ENCODE measurements at places on chromosomes 2 and 18. TPM values are rescaled to one million over a fixed set of nuclear protein-coding genes. Genes with fewer than 3 reads are reported as not detected.

GRCh38 chr18:51712821-51713220, 515.3 kb upstream of the MEX3C start:
- no peak for DNase-seq
- no peaks in the 10 kb centered on the region for H3K36me3 ChIP-seq
- no peak overlapping the region for H3K4me3 ChIP-seq
- no peaks in the 10 kb centered on the region for H3K4me1 ChIP-seq

The PARD6G gene
- total RNA-seq, result 2.4 TPM

DNA sequence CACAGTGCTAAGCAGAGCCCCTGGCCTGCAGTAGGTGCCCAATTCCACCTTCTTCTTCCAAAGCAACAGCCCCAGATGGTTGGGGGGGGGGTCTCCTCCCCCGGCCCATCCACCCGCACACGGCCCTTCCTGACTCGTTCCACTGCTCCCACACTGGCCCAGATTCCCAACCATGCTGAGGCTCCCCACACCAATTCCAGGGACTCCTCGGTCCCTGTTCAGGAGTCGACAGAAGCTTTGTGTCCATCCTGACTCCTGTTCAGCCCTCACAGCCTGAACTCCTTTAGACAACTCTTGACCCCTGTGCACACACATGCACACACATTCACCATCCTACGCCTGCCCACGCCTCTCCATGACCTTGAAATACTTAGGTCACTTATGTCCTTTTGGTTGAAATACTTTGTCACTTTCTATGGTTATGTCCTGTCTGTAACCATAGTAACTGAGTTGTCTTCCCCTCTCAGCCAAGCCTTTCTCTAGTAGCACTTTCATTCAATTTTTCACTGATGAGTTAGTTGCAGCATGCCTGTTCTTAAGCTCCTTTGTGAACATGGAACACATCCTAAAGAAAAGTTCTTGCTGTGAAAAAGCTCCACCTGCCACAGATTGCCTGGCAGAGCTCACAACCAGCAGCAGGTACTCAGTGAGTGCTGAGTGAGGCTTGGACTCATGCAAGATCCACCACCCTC, 225.8 kb downstream of the SEPTIN10 start:
- H3K4me3 ChIP-seq, result no peak overlapping the region
- H3K27me3 ChIP-seq, result no peaks in the 10 kb centered on the region
- no peaks in the 10 kb centered on the region for H3K4me1 ChIP-seq
- DNase-seq, result no peak

GRCh38 chr2:25697559-25698341, 24.4 kb upstream of the DTNB start:
- H3K4me1 ChIP-seq, result no peaks in the 10 kb centered on the region
- no peak overlapping the region for H3K4me3 ChIP-seq
- no peaks in the 10 kb centered on the region for H3K27me3 ChIP-seq
- no peaks in the 10 kb centered on the region for H3K36me3 ChIP-seq
- DNase-seq, result no peak

DNA sequence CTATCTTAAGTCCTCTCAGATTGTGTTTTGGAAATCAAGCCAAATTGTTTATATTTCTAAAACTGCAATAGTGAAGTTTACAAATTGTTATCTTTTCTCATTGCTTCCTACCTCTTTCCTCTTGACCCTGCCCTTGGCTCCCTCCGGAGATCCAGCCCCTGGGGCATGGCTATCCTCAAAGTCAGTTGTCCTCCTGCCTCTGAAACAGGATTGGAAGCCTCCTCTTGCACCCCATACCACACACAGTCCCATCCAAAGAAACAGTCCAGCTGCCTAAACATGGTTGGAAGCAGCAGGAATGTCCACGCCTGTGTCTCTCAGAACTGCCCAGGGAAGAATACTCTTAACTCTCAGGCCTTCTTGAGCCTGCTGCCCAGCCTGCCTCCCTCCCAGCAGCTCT, 30.1 kb upstream of the COL6A3 start:
- no peak overlapping the region for H3K4me3 ChIP-seq
- H3K27ac ChIP-seq, result no peak overlapping the region
- no peaks in the 10 kb centered on the region for H3K4me1 ChIP-seq

- H3K4me3 ChIP-seq, result no peak overlapping the region
- no peak overlapping the region for H3K27ac ChIP-seq
- H3K36me3 ChIP-seq, result no peaks in the 10 kb centered on the region
- H3K4me1 ChIP-seq, result peaks cover 26% of the 10 kb centered on the region
Measured at GRCh38 chr2:237737196-237737865, 61.2 kb upstream of the RBM44 start.

The SLC4A3 gene
- 0.08 TPM for total RNA-seq

The FKBP7 gene
- total RNA-seq, result 4.1 TPM

The FAM124B gene
- total RNA-seq, result 0.42 TPM

GRCh38 chr2:130156624-130157004, 11.7 kb upstream of the CCDC74B start:
- no peaks in the 10 kb centered on the region for H3K27me3 ChIP-seq
- DNase-seq, result no peak
- H3K36me3 ChIP-seq, result peaks cover 8% of the 10 kb centered on the region

The TNFAIP6 gene
- total RNA-seq, result 0.28 TPM

GRCh38 chr2:158931572-158931971, 36.9 kb upstream of the TANC1 start:
- no peak overlapping the region for H3K27ac ChIP-seq
- DNase-seq, result no peak
- no peak overlapping the region for H3K4me3 ChIP-seq
- no peaks in the 10 kb centered on the region for H3K4me1 ChIP-seq

DNA sequence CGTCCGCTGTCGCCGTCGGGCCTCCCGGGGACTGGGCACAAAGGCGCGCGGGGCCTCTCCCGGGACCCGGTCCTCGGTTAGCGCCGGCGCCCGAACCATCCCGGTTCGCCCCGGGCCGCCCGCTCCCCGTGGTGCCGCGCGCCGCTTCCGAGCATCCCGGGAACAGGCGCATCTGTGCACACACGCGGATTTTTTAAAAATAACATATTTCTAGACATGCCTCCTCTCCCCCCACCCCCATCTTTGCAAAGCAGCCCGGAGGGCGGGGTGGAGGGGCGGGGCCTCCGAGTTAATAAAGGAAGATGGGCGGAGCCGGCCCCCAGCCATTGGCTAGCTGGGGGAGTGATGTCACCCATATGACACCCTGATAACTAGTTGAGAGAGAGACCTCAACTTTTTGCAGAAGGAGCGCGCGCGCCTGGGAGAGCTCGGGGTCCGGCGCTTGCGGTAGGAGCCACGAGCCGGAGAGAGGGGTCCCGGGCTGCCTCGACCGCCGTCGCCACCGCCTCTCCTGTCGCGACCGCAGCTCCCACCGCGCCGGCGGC, at the start of gene SOX11:
TSS of gene SOX11 (plus strand) at position 400 of the 545 bp plus-strand sequence. CDS start 338 bp downstream, outside the sequence.
- H3K36me3 ChIP-seq, result no peaks in the 10 kb centered on the region
- no peak within 1 kb of the TSS for H3K27ac ChIP-seq
- H3K4me1 ChIP-seq, result peaks cover 16% of the 10 kb centered on the region
- H3K4me3 ChIP-seq, result no peak within 1 kb of the TSS
- peaks cover 9% of the 10 kb centered on the region for H3K27me3 ChIP-seq
- no peak for DNase-seq

DNA sequence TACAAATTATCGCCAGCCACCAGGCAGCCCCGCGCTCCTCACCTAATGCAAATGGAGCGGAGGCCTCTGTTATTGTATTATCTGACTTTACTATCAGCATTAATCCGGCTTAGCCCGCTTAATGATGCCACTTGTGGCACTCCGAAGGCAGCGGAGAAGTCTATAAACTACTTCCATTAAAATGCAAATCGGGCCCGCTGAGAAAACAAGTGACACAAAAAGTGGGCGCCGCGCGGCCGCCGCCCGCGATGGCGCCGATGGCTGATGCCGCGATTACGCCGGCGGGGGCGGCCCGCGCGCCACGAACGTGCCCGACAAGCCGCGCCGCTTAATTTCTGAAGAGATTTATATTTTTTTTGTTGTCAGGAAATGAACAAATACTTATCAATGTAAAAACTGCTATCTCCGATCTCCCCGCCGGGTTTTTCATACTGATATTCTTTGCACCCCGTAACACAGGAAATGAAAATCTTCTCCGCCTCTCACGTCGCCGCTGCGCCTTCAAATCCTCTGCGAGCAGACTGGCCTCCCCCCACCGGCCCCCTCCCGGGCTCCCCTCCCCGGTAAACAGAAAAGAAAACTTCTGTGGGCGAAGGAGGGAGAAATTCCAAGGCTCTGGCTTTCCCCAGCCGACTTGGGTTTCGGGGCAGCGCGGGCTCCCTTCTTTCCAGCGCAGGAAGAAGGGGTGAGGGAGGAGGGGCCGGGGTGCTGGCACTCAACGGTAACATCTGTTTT, 221.8 kb downstream of the INSIG2 start:
- peak; percentile 37 for DNase-seq
- no peak overlapping the region for H3K27ac ChIP-seq
- peak overlapping the region; percentile 42 for H3K4me3 ChIP-seq
- H3K4me1 ChIP-seq, result no peaks in the 10 kb centered on the region

DNA sequence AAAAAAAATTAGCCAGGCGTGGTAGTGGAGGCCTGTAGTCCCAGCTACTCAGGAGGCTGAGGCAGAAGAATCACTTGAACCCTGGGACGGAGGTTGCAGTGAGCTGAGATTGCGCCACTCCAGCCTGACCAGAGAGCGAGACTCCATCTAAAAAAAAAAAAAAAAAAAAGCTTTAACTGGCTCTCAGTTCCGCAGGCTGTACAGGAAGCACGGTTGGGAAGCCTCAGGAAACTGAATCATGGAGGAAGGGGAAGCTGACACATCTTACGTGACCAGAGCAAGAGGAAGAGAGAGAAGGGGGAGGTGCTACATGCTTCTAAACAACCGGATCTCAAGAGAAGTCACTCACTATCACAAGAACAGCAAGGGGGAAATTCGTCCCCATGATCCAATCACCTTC, 505.6 kb upstream of the SLC8A1 start:
- H3K27me3 ChIP-seq, result no peaks in the 10 kb centered on the region
- H3K4me1 ChIP-seq, result no peaks in the 10 kb centered on the region
- no peak for DNase-seq
- no peak overlapping the region for H3K4me3 ChIP-seq

DNA sequence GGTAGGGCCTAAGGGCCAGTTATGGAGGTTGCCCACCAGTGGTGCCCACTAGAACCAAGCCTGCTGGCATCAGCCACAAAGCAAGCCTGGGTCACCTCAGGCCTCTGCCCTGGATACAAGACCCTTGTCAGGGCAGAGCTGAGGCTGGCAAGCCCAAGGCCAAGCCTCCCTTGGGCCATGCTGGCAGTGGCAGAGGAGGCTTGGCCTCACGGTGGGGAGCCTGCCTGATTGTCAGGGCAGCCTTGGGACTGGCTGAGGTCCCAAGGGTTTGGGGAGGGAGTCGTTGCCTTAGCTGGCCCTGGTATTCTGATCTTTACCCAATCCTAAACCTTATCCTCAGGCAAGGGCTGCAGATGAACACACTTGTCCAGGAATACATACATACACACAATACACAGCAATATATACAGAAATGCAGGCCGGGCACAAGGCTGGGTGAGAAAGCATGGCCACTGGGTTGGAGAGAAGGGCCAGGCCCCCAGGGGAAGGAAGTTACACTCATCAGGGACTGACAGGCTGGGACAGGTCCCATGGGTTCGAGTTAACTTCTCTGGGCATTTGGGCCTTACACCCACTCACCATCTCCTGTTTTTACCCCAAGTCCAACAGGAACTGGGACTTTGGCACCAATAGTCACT, 21.0 kb downstream of the CCT7 start:
- H3K4me3 ChIP-seq, result no peak overlapping the region
- no peak overlapping the region for H3K27ac ChIP-seq
- H3K27me3 ChIP-seq, result no peaks in the 10 kb centered on the region
- H3K36me3 ChIP-seq, result peaks cover 41% of the 10 kb centered on the region
- no peak for DNase-seq

DNA sequence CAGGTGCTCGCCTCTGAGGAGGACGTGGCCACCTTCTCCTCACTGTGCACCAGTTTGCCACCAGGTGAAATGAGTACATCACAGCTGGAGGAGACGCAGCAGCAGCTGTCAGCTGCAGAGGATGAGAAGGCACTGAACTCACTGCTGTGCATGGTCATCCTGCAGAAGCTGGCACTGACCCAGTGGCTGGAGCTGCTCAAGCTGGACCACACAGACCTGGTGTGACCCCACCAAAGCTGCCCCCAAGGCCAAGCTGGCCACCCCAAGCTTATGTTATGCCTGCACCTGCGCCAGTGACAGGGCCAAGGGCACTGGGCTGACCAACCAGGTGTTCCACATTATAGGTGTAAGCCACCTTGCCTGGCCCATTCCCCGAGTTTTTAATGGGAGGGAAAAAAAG, 19.3 kb downstream of the CLK1 start:
- no peak overlapping the region for H3K4me3 ChIP-seq
- no peaks in the 10 kb centered on the region for H3K27me3 ChIP-seq
- no peak overlapping the region for H3K27ac ChIP-seq
- no peaks in the 10 kb centered on the region for H3K36me3 ChIP-seq

The INO80D gene
- total RNA-seq, result 10.3 TPM

DNA sequence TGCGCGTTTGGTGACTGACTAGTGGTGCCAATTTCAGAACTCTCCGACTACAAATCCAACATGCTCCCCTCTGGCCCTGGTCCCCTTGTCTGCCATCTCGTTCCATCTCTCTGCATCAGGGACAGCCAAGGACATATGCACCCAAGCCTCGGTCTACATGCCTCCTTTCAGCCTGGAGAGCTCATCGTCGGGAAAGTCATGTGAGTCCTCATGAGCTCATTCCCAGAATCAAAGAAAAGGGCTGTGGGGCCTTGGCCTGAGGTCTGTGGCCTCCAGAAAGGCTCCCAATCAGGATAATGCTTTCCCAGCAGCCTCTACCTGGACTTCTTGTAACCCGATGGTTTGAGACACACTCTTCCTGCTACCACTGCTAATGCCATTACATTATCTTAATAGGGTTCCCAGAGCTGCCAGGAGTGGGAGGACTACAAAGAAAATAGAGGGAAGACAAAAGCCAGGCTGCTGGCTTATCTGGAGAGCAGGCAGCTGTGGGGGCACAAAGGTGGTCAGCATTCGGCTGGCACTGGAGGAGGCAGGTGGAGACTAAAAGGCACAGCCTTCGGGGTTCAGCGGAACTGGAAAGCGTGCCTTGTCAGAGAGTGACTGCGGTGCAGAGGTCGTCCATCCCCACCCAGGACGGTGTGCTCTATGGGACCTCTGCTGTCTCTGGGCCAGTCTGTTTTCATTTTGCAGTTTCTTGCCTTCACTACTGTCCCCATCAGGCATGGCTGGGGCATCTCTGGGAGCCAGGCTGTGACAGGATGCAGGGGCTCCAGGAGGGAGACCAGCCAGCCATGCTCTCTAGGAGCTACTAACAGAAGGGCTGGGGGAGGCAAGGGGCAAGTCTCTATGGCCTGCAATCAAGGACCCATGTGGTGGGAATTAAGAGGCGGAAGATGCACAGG, 104.4 kb upstream of the SMAD2 start:
- H3K36me3 ChIP-seq, result no peaks in the 10 kb centered on the region
- no peak overlapping the region for H3K4me3 ChIP-seq
- no peaks in the 10 kb centered on the region for H3K4me1 ChIP-seq
- H3K27ac ChIP-seq, result no peak overlapping the region
- H3K27me3 ChIP-seq, result no peaks in the 10 kb centered on the region

- no peaks in the 10 kb centered on the region for H3K36me3 ChIP-seq
- H3K27me3 ChIP-seq, result no peaks in the 10 kb centered on the region
- DNase-seq, result no peak
- no peak overlapping the region for H3K4me3 ChIP-seq
Measured at GRCh38 chr18:23730857-23731256, 41.6 kb downstream of the LAMA3 start.

The CPLX4 gene
- total RNA-seq, result not detected

The SCN9A gene
- total RNA-seq, result 10.1 TPM

GRCh38 chr2:120763931-120764330, 28.3 kb downstream of the GLI2 start:
- no peak for DNase-seq
- peaks cover 5% of the 10 kb centered on the region for H3K4me1 ChIP-seq
- no peaks in the 10 kb centered on the region for H3K27me3 ChIP-seq
- H3K4me3 ChIP-seq, result no peak overlapping the region
- no peak overlapping the region for H3K27ac ChIP-seq

- H3K36me3 ChIP-seq, result no peaks in the 10 kb centered on the region
- no peak overlapping the region for H3K4me3 ChIP-seq
- no peak overlapping the region for H3K27ac ChIP-seq
- H3K4me1 ChIP-seq, result no peaks in the 10 kb centered on the region
- DNase-seq, result no peak
Measured at GRCh38 chr2:127599211-127599610, 46.7 kb upstream of the GPR17 start.

Data from liver (tissue), 10 donors.